ENCODE measurements at places on chromosomes 6 and 20.

GRCh38 chr20:19354950-19355349 lies 142.5 kb downstream of the SLC24A3 start:
- DNase-seq = no peak

DNA sequence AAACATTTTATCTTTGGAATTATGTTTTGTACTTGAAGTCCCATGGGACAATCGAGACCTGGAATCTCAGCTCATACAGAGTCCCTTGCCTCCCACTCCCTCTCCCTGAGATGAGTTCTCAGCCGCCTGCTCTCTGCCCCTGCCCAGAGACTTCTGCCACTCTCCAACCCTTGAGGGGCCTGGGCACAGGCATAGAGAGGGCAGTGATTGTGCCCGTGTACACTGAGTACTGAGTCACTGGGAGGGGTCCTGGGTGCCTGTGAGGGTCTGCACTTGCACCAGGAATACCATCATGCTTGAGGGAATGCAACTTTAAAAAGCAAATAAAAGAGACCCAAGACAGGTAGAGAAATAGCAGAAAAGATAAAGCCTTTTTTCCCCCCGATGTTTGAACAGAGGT lies 453.8 kb upstream of the HS3ST5 start:
- no peak for DNase-seq

DNA sequence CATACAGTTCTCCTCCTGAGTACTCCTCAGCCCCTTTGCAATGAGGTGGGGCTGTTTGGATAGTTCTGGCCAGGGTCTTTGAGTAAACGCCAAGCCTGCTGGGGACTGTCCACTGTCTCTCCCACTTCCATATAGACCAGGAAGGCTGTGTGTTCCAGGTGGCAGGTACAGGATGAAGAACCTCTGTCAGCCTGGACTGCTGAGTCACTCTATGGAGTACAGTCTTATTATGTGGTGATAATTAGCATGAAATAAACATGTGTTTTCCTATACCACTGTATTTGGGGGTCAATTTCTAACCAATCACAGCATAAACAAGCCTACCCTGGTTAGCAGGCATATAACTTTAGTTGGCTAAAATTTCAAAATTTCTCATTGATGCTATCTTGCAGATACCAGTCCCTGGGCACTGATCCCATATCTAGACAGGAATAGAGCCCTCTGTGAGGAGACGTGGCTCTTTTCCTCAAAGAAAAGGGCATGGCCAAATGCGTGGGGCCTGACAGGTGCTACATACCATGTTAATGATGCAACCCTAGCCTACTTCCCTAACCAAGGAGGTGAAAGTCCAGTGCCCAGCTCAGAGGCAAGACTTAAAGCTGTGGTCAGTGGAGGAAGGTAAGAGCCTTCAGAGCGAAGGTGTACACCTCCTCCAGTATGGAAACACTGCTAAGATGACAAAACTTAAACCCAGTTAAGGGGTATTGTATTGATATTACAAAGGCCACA lies 4.5 kb upstream of the ALDH8A1 start:
- DNase-seq = no peak

DNA sequence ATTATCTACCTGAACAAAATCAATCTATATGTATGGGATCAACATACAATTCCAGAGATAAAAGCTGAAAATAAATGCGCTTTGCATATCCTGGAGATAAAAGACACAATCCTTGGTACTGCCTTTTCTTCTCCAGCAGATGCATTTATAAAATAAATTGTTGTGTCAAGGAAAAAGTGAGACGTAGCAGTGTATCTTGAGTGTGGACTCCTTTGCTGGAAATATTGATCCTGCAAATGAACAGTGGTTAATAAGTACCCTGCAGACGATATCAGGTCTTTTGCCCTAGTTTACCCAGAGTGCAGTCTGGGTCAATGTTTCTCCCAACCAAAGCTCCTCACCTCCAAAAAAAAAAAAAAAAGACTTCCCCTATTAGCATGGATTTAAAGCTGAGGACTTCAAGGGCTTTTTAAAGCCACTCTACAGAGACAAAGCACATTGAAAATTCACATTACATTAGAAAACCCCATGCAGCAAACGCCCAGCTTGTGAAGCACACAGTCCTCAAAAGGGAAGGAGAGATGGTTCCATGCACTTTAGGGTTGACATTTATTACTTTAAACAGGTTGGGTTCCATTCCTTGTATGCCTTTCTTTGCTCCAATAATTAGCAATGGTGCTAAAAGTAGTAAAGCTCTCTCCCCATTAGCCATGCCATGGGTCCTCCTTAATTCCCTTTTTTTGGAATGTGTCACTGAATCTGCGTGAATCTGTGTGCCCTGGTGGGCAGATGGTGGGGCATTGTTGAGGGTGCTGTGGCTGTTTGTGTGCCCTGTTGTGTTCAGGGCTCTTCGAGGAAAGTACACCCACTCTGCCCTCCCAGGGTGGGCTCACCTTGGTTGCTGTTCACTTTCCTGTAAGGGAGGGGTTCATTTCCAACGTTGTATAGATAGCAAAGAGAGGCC lies 21.1 kb downstream of the FOXA2 start:
- no peak for DNase-seq

GRCh38 chr6:144190080-144190479 lies 39.8 kb downstream of the STX11 start:
- DNase-seq = no peak

DNA sequence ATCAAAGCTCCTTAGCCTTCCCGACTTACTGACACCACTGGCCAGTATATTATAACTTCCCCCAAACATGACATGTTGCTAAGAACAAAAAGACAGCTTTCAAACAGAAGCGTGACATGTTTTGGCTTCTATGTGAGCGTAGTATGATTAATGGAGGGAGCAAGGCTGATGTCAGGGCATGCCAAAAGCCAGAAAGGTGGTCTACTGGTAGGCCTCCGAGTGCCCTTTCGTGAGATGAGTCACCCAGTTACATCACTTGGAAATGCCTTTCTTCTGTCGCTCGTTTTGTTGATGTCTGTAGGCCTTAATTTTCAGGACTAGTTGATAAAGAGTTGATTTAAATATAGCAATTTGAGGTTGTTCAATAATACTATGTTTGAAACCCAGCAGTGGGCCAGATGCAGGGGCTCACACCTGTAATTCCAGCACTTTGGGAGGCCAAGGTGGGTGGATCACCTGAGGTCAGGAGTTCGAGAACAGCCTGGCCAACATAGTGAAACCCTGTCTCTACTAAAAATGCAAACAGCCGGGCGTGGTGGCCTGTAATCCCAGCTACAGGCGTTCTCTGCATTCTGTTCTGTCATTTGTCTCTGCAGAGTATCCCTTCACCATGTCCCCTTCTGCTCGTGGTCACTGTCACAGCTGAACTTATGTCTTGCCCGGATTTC lies 53.3 kb downstream of the CNKSR3 start:
- DNase-seq = no peak

GRCh38 chr20:34029415-34029814 lies 35.7 kb downstream of the RALY start:
- DNase-seq = no peak

- no peak for DNase-seq
Observed at GRCh38 chr6:44044154-44044539, 83.1 kb downstream of the MRPL14 start.

DNA sequence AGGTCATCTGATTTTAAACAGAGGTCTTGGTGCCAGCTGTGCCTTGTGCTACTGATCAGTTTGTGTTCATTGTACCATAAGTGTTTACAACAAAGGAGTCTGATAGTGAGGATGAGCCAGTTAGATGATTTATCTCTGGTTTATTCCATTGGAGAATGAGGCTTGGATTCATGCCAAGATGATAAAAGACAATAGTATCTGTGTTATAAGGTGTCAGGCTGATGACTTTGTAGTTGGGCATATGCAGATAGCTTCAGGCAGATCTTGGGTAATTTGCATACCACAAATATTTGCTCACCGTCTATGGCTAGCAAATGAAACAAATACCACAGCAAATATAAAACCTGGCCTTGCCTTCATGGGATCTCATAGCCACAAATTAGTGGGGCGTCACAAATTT lies 43.3 kb upstream of the PHACTR2 start:
- DNase-seq = no peak

- DNase-seq = no peak
Observed at GRCh38 chr6:154796484-154796883, 63.3 kb downstream of the SCAF8 start.

- no peak for DNase-seq
Observed at GRCh38 chr6:167688123-167688522, 138.6 kb upstream of the AFDN start.

DNA sequence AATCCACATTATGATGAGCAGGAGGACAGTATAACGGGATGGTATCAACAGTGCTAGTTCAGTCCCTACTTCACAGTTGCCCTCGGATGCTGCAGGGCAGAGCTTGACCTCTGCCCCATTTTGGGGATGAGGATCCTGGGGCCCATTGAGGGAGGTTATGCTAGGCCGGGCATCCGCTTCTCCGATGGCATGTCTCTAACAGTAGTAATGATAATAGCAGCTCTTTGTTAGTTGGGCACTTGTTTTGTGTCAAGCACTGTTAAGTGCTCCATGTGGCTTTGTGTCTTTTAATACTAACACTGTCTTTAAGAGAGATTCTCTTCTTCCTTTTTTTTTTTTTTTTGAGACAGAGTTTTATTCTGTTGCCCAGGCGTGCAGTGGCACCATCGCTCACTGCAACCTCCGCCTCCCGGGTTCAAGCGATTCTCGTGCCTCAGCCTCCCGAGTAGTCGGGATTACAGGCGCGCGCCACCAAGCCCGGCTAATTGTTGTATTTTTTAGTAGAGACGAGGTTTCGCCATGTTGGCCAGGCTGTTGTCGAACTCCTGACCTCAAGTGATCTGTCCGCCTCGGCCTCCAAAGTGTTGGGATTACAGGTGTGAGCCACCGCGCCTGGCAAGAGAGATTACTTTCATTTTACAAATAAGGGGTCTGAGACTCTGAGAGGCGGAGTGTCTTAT lies 1.1 kb downstream of the MAPRE1 start:
- DNase-seq = peak; percentile 24

GRCh38 chr6:118281291-118281690 lies 266.8 kb upstream of the PLN start:
- DNase-seq = no peak

- no peak for DNase-seq
Observed at GRCh38 chr20:44174996-44175765, 11.8 kb downstream of the JPH2 start.

GRCh38 chr6:6486595-6486994 lies 101.9 kb upstream of the LY86 start:
- DNase-seq = no peak

- DNase-seq = peak; percentile 86
Observed at GRCh38 chr6:134908906-134909516, 40.9 kb downstream of the ALDH8A1 start.

- no peak for DNase-seq
Observed at GRCh38 chr20:17859616-17860232, 108.9 kb downstream of the SNX5 start.

DNA sequence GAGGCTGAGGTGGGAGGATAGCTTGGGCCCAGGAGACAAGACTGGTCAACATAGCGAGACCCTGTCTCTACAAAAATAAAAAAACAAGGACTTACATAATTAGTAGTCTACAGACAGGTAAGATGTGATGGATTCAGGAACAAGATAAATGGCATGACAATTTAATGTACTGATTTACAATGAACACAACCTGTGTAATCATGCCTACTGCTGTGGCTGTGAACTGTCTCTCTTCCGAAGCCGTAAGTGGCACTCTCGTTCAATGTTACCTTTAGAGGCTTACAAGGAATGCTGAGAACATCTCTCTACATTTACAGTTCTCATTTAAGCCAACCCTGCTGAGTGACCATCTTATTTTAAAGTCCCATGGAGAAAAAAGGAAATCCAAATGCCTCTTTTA lies 134.8 kb upstream of the PRDM1 start:
- DNase-seq = no peak

GRCh38 chr6:132234356-132234755 lies 166.9 kb downstream of the MOXD1 start:
- no peak for DNase-seq

- DNase-seq = no peak
Observed at GRCh38 chr6:125968493-125968892, 11.9 kb downstream of the HINT3 start.

DNA sequence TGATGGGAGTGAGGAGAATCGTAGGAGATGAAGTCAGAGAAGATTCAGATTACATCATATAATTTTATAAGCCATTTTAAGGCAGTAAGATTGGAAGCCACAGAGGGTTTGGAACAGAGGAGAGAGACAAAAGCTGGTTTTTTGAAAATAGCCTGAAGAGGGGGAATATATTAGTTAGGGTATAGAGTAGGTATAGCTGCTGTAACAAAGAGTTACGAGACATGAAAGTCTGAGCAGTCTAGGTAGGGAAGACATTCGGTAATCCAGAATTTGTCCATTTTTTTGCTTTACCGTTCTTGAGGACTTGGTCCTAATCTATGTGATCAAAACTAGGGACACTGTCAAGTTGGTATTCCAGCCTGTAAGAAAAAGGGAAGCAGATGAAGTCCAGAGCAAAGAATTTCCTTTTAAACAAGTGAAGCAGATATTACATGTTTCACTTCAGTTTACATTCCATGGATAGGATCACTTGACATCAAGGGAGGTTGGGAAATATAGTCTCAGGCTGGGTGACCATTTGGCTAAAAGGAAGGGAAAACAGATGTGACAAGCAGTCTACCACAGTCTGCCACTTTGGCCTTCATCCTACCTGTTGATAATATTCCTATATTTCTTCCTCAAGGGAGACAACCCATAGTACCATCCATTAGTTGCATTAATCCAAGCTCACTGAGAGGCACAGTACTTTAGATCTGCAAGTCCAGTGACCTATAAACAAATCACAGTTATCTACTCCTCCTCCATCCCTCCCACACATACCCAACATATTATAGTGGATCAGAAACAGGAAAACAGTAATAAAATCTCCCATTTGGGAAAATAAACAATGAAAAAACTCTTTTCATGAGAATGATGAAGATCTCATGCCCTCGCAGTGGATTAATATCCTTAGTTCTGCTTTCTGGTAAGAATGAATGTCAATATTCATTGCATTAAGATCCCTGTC lies 10.2 kb downstream of the FAM135A start:
- no peak for DNase-seq

- DNase-seq = peak; percentile 28
Observed at GRCh38 chr6:156963712-156964700, 186.8 kb downstream of the ARID1B start.

DNA sequence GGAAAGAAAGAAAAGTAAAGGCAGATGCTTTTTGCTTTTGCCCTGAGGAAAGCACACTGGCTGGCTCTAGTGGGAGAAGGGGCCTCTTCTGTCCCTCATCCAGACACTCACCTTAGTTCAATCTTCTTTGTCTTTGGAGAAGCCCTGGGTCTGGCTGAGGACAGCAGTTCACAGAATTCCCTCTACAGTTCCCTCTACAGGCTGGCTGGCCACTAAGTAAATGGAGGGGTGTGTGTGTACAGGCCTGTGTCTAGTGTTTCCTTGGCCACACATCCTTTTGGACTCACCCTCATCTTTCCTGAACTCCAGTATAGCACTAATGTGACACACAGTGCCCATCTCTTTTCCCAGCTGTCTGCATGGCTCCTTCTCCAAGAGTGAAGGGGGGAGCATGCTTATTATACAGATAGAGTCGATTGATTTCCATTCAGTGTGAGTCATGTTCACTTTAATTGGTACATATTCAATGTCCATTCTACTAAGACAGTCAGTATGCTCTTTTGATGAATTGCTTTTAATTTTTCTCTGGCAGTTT lies 26.0 kb upstream of the CLVS2 start:
- no peak for DNase-seq

- DNase-seq = no peak
Observed at GRCh38 chr20:6746901-6747609, 20.4 kb upstream of the BMP2 start.
